M059J (cell line): ENCODE measurements at places on chromosomes 7 and 10.
A peak's percentile ranks its signal among the peaks of the same experiment; 100 is the strongest.

GRCh38 chr10:119358152-119358512, 150.8 kb downstream of the GRK5 start:
- DNase-seq: no peak

GRCh38 chr7:16753102-16753931, at the start of gene TSPAN13:
TSS of gene TSPAN13 (plus strand) at chr7:16753755. CDS start at chr7:16753968, 213 bp downstream.
- DNase-seq: peak; percentile 91

DNA sequence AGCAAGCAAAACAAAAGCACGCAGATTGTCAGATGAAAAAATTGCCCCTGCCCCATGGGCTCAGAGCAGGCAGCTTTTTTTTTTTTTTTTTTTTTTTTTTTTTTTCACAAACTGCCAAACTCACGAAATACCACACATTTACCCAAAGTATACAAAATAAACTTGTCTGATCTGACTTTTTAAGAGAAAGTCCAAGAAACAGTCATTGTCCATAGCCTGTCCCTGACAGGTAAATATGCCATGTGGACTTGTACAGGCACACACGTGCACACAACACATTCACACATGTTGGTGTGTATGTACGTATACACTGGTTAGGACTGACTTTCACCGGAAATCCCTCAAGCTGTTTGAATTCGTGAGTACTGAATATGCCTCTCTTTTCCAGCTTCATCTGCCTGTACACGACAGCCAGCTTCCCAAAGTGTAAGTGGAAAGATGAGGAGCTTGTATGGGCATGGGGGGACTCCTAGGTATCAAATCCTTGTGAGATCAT, 929 bp upstream of the HGF start:
- DNase-seq: no peak

GRCh38 chr10:69963178-69963834, 89.3 kb upstream of the MACROH2A2 start:
- no peak for DNase-seq

GRCh38 chr10:117927332-117927731, 119.4 kb downstream of the RAB11FIP2 start:
- no peak for DNase-seq
